ENCODE measurements at places on chromosomes 2 and 18. TPM values are rescaled to one million over a fixed set of nuclear protein-coding genes. Genes with fewer than 3 reads are reported as not detected.

NDC80 gene
- 34.3 TPM for total RNA-seq

DLGAP1 gene
- total RNA-seq, result 3.7 TPM

ST8SIA5 gene
- total RNA-seq, result 1.9 TPM

DNER gene
- 15.9 TPM for total RNA-seq

DGUOK gene
- 73.4 TPM for total RNA-seq

L3MBTL4 gene
- 4.6 TPM for total RNA-seq

- no peak for DNase-seq
Measured at GRCh38 chr2:135037831-135038230, 9.4 kb downstream of the MAP3K19 start.

GRCh38 chr2:226117510-226118065 lies 682.0 kb downstream of the IRS1 start:
- DNase-seq, result no peak

GRCh38 chr2:84498150-84498799 lies 18.0 kb upstream of the DNAH6 start:
- DNase-seq, result no peak
